ENCODE measurements at places on chromosomes 1 and 21. TPM values are rescaled to one million over a fixed set of nuclear protein-coding genes. Genes with fewer than 3 reads are reported as not detected.

- DNase-seq, result no peak
Measured at GRCh38 chr1:67192902-67193301, 26.6 kb downstream of the IL23R start.

DNA sequence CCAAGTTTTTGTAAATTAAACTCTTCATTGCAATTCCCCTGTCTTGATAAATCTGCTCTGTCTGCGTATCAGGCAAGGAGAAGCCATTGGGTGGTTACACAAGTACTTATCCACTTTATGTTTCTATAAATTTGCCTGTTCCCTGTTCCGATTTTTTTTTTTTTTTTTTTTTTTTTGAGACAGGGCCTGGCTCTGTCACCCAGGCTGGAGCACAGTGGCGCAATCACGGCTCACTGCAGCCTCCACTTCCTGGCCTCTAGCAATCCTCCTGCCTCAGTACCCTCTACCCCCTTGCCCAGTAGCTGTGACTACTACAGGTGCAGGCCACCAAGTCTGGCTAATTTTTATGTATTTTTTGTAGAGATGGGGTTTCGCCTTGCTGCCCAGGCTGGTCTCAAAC lies 11.1 kb upstream of the CSRP1 start:
- no peak for DNase-seq

DNA sequence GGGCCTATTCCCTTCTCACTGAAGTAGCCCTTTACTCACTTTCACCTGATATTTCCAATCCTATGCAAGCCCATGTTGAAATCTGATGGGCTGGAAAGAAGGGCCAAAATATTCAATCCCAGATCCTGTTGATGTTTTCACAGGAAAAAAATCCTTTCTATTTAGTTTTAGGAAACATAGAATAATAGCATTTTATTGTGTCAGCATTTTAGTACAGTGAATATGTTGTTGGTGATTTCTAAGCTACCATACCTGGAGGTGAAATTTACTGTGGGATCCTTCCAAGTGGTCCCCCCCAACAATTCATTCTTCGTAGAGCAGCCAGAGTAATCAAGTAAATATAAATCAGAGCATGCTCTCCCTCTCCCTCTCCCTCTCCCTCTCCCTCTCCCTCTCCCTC lies 3.4 kb upstream of the UBE2U start:
- DNase-seq, result no peak

- peak; percentile 25 for DNase-seq
Measured at GRCh38 chr1:179228783-179229213, 679 bp downstream of the ABL2 start.

Gene SLC5A9
- total RNA-seq, result not detected

Gene AGO1
- total RNA-seq, result 21.0 TPM

All from activated CD4-positive, alpha-beta memory T cell treated with anti-CD3 and anti-CD28 coated beads, Interleukin-2, amount 10 ng/mL, durations not matched to agents 7 days and 5 days (primary cell).